Mesenchymal stem cell (in vitro differentiated cells and primary cell): ENCODE measurements at places on chromosomes 12 and 14.

GRCh38 chr14:70052990-70053389 lies 135.8 kb downstream of the SLC8A3 start:
- peaks cover 6% of the 10 kb centered on the region for H3K27me3 ChIP-seq
- H3K4me1 ChIP-seq, result no peaks in the 10 kb centered on the region
- H3K36me3 ChIP-seq, result no peaks in the 10 kb centered on the region
- no peak overlapping the region for H3K4me3 ChIP-seq

- no peaks in the 10 kb centered on the region for H3K27me3 ChIP-seq
- peak overlapping the region; percentile 82 for H3K27ac ChIP-seq
- no peaks in the 10 kb centered on the region for H3K36me3 ChIP-seq
- peak; percentile 94 for DNase-seq
Measured at GRCh38 chr12:96445691-96446583, 43.4 kb upstream of the CFAP54 start.

DNA sequence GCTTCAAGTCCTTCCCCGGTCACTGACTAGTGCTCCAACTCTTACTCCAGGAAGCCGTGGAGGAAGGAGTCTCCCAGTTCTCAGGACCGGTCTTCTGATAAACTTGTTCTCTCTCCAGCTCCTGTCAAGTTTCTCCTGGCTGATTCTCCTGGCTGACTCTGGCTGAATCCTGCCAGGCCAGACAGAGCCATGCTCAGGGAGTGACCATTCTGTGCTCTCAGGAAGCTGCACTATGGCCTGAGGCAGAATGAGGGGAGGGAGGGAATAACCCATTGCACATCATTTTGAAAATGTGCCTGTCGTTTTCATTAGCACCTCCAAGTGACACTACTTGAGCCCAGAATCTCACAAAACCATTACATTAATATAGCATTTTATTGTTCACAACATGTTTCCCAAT lies 80.8 kb downstream of the IFNG start:
- no peak for DNase-seq
- no peaks in the 10 kb centered on the region for H3K4me1 ChIP-seq
- H3K4me3 ChIP-seq, result no peak overlapping the region
- H3K27ac ChIP-seq, result no peak overlapping the region
- no peaks in the 10 kb centered on the region for H3K27me3 ChIP-seq

GRCh38 chr14:89085737-89086382 lies 261.4 kb downstream of the TTC8 start:
- peak; percentile 8 for DNase-seq
- H3K4me1 ChIP-seq, result no peaks in the 10 kb centered on the region
- no peaks in the 10 kb centered on the region for H3K36me3 ChIP-seq
- no peaks in the 10 kb centered on the region for H3K27me3 ChIP-seq
- H3K27ac ChIP-seq, result no peak overlapping the region

DNA sequence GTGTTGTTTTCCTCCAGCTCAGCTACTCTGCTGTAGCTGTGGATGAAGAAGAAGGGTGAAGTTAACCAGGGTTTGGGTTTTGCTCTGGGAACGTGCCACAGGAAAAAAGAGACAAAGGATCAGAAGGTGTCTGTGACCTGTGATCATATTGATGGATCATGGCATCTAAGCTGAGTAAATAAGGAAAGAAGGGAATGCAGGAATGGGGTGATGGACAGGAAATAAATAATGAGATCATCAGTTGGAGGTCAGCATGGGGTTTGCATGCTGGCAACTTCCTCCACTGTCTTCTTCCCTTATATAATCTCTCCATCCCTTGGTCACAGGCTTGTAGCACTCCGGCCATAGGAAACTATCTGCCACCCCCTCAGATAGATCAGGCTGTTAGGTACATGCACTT lies 430.3 kb upstream of the PDE3A start:
- no peaks in the 10 kb centered on the region for H3K27me3 ChIP-seq
- no peak overlapping the region for H3K4me3 ChIP-seq
- H3K36me3 ChIP-seq, result no peaks in the 10 kb centered on the region

- H3K27ac ChIP-seq, result no peak overlapping the region
- no peaks in the 10 kb centered on the region for H3K36me3 ChIP-seq
- no peaks in the 10 kb centered on the region for H3K27me3 ChIP-seq
- DNase-seq, result no peak
- H3K4me1 ChIP-seq, result no peaks in the 10 kb centered on the region
Measured at GRCh38 chr14:28061006-28061405, 705.6 kb upstream of the FOXG1 start.

GRCh38 chr14:51860825-51861499 lies 550 bp downstream of the GNG2 start:
- peak overlapping the region; percentile 23 for H3K4me3 ChIP-seq
- no peak overlapping the region for H3K27ac ChIP-seq
